ENCODE measurements at places on chromosomes 3 and 15. TPM values are rescaled to one million over a fixed set of nuclear protein-coding genes. Genes with fewer than 3 reads are reported as not detected.

DNA sequence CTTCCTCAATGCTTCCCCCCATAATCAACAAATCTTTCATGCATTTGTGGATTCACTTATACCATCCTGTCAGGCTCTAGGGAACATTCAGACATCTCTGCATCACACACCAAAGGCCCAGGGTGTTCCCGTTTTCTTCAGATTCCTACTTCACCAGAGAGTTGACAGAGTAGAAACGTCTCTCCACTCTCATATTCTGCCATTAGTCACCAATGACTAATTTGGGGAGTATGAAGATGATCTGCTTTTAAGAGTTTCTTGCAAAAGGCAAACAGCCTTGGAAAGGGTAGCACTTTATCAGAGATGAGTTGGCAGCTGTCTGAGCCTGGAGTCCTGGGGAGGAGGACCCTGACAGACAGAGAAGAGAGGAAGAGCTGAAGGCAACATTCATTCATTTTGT lies 55.8 kb upstream of the DGKG start:
- peaks cover 12% of the 10 kb centered on the region for H3K27me3 ChIP-seq
- H3K36me3 ChIP-seq = no peaks in the 10 kb centered on the region
- no peak for DNase-seq
- no peak overlapping the region for H3K27ac ChIP-seq
- H3K4me3 ChIP-seq = no peak overlapping the region

DNA sequence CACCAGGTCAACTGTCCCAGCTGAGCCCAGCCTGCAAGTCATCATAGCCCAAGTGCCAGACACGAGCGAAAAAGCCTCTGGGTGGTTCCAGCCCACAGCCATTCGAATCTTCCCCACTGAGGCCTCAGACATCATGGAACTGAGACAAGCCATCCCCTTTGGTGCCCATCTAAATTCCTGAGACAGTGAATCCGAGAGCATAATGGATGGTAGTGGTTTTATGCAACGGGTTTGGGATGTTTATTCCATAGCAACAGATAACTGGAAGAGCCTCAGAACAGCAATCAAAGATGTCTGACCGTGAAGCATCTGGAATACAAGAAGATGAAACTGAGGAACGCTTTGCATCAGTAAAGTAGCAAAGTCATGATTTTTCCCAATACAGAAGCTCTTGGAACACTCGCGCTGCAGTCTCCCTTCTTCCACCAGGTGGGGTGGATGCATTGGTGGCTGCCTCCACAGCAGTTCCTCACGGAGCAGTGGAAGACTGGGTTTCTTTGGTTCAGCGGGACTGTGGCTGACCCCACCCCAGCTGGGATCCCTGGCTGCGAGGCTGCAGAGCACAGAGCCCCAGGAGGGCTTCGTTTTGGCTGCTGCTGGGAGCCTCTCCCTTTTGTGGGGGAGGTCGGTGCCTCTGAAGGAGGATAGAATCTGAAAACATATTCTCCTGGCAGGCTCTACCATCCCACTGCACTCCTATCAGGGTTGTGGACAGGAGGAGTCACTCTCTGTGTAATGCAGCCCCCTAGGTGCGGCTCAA lies 26.4 kb upstream of the PDE8A start:
- no peaks in the 10 kb centered on the region for H3K36me3 ChIP-seq
- peak; percentile 72 for DNase-seq

The SCAP gene
- total RNA-seq = 33.5 TPM

- H3K4me3 ChIP-seq = no peak overlapping the region
- DNase-seq = no peak
- no peaks in the 10 kb centered on the region for H3K27me3 ChIP-seq
These were observed 12.7 kb upstream of the SLC6A6 start for GRCh38 chr3:14389716-14390115.

The SCN11A gene
- total RNA-seq = not detected

DNA sequence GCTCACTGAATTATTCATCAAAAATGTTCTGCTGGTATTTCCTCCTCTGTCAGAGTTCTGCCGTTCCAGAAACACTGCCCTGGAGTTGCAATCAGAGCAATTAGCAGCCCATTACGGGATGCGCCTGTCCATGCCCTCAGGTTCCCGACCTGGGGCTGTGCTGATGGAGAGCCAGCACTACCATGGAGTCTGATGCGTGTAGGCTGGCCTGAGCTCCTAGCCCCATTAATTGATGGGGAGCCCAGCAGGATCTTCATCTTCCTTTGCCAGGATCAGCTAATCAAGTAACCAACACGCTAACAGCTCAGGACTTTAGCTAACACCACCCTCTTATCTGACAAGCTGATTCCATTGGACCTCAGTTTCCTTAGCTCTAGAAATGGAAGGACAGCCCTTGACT lies 164.2 kb downstream of the ABHD5 start:
- no peaks in the 10 kb centered on the region for H3K36me3 ChIP-seq
- no peak for DNase-seq
- no peak overlapping the region for H3K4me3 ChIP-seq
- no peaks in the 10 kb centered on the region for H3K27me3 ChIP-seq
- H3K27ac ChIP-seq = no peak overlapping the region

The C15orf62 gene
- not detected for total RNA-seq

DNA sequence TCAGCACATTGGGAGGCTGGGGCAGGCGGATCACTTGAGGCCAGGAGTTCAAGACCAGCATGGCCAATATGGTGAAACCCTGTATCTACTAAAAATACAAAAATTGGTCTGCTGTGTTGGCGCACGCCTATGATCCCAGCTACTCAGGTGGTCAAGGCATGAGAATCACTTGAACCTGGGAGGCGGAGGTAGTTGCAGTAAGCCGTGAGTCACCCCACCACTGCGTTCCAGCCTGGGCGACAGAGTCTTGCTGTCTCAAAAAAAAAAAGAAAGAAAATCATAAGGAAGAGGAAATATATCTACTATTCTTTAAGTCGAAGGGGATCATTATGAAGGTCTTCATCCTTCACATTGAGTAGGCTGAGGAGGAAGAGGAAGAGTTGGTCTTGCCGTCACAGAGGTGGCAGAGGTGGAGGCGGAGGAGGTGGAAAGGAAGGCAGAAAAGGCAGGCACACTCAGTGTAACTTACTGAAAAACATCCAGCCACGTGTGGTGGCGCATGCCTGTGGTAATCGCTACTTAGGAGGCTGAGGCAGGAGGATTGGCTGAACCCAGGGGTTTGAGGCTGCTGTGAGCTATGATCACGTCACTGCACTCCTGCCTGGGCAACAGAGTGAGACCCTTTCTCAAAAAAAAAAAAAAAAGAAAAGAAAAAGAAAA lies 14.2 kb downstream of the CSK start:
- H3K4me1 ChIP-seq = peaks cover 8% of the 10 kb centered on the region
- no peak overlapping the region for H3K27ac ChIP-seq
- no peaks in the 10 kb centered on the region for H3K27me3 ChIP-seq
- H3K4me3 ChIP-seq = no peak overlapping the region
- H3K36me3 ChIP-seq = peaks cover 23% of the 10 kb centered on the region
- no peak for DNase-seq

The ATP13A5 gene
- not detected for total RNA-seq

The PP2D1 gene
- not detected for total RNA-seq

All from SJSA1 (cell line).